ENCODE measurements at places on chromosomes 1 and 21.
A peak's percentile ranks its signal among the peaks of the same experiment; 100 is the strongest.

- no peak for DNase-seq
Measured at GRCh38 chr1:50262436-50262835, 153.7 kb downstream of the ELAVL4 start.

DNA sequence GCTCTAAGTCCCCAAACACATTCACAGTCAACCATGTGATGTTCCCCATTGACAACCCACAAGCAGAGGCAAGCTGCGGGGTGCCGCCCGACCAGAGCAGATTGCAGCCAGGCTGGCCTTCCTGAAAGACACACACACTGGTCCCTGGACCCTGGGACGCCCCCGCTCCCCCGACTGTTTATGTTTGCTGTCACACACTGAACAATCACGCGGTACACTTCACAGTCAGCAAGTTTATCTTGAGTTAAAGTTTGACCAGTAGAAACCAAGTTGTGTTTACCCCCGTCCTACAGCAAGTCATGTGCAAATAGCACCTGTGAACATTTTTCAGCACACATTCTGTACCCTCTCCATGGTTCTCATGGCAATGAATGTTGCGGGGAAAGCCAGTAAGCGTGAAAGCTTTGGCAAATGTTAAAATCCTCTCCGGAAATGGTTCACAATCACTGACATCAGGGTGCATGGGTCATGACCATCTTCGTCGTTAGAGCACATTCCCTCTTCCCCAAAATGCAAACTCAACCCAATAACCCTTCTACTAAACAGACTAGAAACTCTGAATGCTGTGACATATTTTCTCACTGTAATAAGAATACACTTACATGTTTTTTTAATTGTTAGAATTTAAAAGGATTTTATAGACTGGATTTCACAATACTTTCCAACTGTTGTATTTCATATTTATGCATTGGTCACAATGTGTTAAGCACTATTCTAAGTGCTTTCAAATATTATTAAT lies 33.3 kb upstream of the IRF2BP2 start:
- DNase-seq, result no peak

- DNase-seq, result no peak
Measured at GRCh38 chr1:82565546-82565945, 764.8 kb downstream of the ADGRL2 start.

DNA sequence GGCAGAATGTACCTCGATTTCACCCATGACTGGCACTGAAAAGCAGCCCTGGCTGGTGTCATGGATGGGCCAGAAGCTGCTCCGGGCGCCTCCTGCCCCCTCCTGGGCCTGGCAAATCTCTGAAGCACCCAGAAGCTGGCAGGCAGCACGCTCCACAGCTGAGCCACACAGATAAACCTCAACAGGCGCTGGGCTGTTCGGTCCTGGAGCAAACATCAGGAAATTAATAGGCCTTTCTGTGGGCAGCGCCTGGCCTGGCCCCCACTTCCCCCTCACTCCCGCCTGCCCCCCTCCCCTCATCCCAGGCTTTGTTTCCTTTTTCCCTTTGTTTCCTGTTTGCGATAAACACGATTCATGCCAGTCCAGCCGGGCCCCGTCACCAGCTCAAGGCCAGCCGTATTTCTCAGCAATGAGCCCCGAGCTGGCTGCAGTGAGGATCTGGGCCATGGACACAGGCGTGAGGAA lies 20.1 kb upstream of the DISP3 start:
- DNase-seq, result no peak

DNA sequence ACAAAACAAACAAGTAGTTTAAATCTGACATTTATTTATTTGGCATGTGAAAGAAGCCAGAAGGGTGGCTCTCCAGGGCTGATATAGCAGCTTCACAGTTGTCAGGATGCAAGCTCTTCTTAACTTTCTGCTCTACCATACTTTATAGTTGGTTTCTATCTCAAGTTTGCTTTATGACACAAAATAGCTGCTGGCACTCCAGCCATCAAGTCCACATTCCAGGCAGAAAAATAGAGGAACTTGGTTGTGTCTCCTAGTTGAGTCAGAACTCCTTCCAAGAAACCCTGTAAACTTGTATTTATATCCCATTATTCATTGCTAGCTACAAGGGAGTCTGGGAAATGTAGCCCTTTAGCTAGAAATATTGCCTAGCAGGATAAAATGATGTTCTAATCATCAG lies 24.0 kb upstream of the STUM start:
- DNase-seq, result no peak

GRCh38 chr1:204102739-204103430 lies 30.0 kb downstream of the SOX13 start:
- DNase-seq, result peak; percentile 29

DNA sequence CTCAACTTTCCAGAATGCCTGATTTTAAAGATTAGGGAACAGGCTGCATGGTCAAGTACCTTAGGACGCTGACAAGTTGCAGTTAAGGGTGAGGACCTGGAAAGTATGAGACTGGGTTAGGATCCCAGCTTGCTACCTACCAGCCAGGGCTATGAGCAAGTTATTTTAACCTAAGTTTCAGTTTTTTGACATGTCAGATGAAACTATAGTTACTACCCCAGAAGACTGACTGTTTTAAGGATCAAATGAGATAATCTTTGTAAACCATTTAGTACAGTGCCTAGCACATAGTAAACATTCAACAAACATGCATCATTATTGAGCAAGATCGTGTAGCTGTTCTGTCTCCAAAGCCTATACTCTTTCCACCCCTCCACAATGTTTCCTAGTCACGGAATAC lies 14.4 kb downstream of the THEMIS2 start:
- no peak for DNase-seq

DNA sequence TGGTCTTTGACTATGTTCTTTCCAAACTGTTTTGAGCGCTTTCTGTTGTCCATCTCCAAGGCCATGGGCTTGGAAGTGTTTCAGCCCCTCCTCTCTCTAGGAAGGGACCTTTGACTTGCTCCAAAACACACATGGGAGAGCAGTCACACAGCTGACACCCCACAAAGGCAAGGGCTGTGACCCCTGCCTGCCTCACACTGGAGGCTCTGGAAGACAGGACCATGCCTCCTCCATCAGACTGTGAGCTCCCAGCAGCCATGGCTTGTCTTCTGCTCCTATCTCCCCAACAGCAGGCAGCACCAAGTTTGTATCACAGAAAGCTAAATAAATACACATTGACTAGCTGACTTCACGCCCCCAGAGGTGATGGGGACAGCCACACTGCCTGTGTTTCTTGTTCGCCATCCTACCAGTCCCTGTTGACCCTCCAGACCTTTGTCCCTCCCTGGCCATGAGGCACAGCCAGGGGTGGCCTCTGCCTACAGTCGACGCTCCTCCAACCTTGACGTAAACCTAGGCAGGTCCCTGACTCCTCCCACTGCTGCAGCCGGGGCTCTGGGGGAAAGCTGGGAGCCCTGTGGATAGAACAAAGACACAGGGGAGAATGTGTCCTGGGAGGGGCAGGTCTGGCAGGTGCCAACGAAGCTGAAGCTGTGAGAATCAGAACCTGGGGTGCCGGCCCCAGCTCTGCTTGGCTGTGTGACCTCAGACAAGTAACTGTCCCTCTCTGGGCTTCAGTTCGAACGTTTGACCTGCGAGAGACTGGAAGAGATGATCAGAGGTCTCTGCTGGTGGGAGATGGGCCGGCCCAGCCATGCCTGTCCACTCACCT lies 4.8 kb downstream of the PLA2G2F start:
- no peak for DNase-seq

DNA sequence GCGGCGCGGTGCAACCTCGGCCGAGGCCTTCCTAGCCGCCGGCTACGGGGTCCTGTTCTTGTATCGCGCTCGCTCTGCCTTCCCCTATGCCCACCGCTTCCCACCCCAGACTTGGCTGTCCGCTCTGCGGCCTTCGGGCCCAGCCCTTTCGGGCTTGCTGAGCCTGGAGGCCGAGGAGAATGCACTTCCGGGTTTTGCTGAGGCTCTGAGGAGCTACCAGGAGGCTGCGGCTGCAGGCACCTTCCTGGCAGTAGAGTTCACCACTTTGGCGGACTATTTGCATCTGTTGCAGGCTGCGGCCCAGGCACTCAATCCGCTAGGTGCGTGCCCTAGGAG lies 379 bp downstream of the PPCS start:
- DNase-seq, result peak; percentile 65

DNA sequence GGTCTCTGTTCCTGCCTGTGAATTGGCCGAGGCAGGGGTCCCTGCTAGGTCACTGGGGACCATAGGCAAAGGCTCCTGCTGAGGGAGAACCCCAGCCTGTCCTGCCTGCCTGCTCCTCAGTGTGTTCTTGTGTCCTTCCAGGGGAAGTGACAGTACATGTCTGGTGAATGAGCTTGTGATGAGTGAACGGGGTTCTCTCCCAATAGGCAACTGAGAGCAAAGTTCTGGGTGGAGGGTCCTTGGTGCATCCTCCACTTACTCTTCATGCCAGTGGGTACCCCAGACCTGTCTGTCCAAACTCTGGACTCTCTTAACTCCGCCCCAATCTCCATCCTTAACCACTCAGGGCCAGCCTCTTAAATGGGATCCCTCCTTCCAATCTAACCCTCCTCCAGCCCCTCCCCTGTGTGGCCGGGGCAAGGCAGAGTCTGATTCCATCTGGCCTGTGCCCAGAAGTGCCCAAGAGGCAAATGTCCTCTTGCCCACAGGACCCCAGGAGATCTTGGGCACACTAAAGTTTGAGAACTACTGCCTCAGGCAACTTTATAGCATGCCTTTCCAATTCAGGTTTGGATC lies 2.0 kb downstream of the XKR8 start:
- DNase-seq, result no peak

- DNase-seq, result no peak
Measured at GRCh38 chr1:232617237-232617636, 12.7 kb downstream of the SIPA1L2 start.

DNA sequence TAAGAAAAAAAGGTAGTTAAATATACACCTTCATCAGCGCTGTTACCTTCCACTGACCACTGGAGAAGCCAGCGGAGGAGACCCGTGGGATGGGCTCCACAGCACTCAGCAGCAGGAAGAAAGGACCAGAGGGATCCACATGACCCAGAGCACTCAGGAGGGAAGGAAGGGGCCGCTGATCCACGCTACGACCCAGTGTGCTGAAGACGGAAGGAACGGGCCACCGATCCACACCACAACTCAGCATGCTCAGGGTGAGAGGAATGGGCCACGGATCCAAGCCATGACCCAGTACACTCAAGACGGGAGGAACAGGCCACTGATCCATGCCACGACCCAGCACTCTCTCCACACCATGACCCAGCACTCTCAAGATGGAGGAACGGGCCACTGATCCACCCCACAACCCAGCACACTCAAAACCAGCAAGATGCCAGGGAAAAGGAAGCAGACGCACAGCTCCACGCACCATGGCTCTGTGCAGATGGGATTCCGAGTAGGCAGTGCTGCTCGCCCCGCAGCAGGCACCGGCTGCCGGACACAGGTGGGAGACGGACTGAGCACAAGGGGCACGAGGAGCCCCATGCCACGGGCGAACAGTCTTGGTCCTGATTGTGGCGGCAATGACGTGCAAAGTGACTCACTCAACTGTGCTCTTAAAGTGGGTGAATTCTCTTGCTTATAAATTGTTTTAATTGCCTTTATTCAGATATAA lies 8.7 kb downstream of the WRAP73 start:
- no peak for DNase-seq

All from stimulated activated naive CD8-positive, alpha-beta T cell treated with anti-CD3 and anti-CD28 coated beads, Interleukin-15, Interleukin-2, amounts not matched to agents 100 U/mL and 50 U/mL, for 24 hours (primary cell).